ENCODE measurements at places on chromosomes 1 and 21.

DNA sequence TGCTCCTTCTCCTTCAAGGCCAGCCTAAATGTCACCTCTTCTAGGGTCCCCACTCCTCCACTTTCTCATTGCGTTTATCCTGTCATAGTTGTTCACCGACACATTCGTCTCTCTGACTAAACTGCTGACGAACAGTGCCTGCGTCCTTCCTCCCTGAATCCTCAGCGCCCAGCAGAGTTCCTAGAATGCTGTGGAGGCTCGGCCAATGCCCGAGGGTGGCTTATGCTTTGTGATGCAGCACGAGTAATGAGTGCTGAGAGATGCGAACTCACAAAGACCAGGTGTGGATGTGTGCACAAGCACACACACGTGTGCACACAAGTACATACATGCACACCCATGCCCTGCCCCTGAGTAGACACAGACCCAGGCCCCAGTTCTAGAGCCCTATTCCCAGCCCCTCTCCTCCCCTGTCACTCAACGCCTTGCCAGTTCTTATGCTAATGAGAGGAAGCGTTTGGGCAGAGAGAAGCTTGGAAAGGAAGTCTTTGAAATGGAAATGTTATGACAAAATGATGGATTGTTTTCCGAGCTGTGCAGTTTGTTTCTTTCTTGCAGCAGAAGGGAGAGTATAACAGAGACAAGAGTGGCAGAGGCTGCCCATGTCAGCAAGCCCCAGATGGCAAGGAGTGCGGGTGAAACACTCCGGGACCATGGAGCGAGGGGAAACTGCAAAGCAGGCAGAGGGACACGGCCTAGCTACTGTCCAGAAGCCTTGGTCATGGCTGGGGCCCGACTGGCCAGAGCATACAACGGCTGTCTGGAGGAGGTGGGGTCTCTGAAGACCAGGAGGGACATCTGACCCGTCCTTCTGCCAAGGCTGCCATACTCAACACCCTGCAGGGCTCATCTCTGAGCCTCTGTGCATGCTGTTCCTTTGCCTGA, 24.2 kb downstream of the KCNA10 start:
- DNase-seq: no peak

GRCh38 chr1:206708058-206708457, 23.4 kb downstream of the MAPKAPK2 start:
- DNase-seq: no peak

DNA sequence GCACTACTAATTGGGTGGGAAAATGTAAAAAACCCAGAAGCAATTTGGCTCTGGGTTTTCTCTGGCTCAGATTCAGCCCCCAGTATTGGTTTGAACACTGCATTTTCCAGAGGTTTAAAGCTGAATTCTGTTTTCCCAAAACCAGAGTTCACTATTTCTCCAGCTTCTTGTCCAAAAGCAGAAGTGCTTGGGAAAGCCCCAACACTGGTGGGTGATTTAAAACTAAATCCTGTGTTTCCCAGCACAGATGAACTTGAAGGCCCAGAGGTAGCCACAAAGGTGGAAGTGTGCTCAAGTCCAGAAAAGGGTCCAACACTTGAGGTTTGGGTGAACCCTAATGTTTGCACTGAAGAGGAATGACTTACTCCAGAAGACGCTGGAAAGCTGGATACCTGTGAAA, 678 bp downstream of the MCM3AP start:
- no peak for DNase-seq

DNA sequence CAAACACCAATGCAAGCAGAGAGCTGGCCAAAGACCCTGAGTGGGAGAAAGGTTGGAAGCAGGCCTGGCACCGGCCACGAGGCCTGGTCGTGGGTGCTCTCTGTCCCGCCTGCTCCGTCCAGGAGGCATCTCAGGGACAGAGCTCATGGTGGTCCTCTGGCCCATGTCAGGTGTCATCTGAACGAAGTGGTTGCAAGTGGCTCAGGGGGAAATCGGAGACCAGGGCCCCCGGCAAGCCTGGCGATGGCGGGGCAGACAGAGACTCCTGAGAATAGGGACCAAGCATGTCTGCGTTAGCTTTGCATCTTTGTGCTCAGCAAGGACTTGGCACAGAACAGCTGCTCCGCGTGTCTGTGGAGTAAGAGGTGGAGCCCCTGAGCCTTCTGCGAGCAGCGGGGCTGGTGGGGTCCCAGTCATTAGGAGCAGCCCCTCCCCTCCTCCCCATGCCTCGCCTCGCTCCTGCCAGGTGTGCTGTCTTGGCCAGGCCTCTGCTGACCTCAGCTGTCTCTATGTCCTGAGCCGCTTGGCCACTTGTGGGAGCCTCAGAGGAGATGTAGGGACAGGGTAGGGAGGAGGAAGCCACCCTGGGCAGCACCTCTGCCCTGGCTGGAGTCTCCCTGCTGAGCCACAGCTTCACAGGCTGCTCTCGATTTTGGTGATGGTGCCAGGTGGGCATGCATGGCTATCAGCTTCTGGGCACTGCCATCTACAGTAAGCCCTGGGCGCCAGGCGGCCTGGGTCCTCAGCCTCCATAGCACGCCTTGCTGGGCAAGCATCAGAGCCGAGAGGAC, 362.9 kb upstream of the VAMP3 start:
- DNase-seq: no peak

- no peak for DNase-seq
Measured at GRCh38 chr1:5615076-5615475, 377.1 kb downstream of the NPHP4 start.

DNA sequence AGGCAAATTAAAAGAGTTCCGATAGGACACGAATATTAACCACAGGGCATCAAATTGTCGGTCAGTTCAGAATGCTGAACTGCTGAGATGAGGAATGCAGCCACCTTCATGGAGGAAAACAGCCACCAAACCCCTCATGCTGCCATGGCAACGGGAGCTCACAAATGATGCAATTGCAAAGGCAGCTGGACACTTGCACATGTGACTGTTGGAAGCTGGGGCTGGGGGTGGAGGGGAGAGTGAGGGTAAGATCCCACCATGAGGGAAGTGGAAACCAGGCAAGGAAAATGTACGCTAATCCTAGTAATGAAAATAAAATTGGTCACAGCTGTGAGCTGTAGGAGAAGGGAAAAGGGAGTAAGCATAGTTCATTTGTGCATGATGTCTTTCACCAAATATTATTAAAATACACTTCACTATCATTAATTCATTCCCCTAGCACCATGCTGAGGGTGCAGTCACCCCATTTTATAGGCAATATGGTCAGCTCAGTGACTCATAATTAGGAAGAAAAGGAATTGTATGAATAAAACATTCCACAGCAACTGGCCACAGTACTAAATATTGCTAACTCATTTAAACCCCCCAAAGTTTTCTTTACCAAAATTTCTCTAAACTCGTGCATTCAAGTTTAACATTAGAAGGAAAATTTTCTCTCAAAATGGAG, 15.3 kb downstream of the BECN2 start:
- DNase-seq: no peak

- no peak for DNase-seq
Measured at GRCh38 chr1:168362991-168363390, 82.3 kb downstream of the TBX19 start.

GRCh38 chr1:22971611-22972405, 858 bp downstream of the LACTBL1 start:
- no peak for DNase-seq

- DNase-seq: no peak
Measured at GRCh38 chr1:25684216-25684965, 67.8 kb downstream of the MAN1C1 start.

GRCh38 chr1:245225322-245226202, 70.8 kb downstream of the KIF26B start:
- DNase-seq: no peak

- no peak for DNase-seq
Measured at GRCh38 chr21:34268493-34268892, 95.3 kb upstream of the KCNE2 start.

DNA sequence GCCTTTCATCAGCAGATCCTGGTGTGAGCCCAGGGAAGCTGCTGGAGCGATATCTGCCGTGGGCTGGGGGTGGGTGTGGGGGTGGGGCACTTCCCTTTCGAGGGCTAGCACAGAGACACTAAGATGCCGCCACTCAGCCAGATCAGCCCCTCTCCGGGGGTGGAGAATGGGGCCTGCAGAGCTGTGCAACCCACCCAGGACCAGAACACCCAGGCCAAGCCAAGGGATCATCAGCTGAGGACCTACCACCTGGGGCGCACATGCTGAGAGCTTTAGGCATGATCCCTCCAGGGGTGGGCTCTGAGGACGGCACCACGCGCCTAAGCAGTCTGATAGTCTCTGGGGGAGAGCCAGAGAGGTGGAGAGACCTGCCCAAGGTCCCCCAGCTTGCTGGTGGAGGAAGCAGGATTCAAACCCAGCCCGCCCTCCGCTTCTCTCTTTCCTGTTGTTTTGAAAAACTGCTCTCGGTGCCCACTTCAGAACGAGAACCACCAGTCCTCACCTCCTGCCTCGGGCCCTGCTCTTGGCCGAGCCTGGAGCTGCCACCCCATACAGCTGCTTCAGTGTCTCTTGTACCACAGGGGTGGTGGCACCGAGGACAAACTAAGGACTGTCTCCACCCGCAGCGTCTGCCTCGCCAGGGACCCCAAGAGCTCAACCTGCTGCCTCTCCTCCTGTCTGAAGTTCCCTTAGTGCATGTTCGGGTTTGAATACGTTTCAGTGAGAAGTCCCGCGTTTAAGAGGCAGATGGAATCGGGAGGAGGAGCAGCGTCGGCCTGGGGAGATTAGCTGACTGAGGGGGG, 39.7 kb upstream of the RUNX3 start:
- no peak for DNase-seq

DNA sequence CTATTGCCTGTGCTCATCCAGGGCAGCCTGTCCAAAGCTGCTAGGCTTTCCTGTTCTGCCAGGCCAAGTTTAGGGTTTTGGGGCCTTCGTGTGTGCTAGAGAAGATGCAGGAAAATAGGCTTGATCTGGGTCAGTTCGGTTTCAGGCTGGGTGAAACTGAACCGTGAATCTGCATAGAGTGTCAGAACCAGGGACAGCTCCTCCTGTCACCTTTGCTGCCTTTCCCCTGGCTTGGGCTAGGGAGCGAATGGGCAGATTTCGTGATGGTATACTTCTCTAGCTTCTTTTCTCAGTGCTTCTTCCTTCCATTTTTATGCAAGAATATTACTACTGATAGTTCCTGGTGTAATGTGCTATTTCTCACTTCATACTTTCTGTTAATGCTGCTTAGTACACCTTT, 6.0 kb upstream of the AGO1 start:
- DNase-seq: no peak

DNA sequence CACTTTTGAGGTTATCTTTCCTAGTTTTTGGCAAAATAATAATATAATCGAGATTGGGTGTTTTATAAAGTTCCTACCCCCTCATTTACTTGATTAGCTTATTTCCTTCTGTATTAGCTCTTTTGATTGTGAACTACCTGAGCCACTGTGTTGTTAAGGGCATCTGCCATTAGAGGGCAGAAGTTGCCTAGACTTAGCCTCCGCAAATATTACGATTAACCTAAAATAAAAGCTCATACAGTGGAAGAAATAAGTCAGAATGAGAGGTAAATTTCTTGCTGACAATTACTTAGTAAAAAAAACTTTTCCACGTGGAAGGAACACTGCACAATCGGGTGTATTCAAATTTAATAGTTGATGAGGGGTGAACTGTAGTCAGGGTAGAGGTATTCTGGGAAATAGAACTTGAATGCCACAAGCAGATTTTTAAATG, 2.3 kb downstream of the H3-3A start:
- DNase-seq: no peak

GRCh38 chr21:23955135-23955843, 1652.0 kb downstream of the MRPL39 start:
- no peak for DNase-seq

DNA sequence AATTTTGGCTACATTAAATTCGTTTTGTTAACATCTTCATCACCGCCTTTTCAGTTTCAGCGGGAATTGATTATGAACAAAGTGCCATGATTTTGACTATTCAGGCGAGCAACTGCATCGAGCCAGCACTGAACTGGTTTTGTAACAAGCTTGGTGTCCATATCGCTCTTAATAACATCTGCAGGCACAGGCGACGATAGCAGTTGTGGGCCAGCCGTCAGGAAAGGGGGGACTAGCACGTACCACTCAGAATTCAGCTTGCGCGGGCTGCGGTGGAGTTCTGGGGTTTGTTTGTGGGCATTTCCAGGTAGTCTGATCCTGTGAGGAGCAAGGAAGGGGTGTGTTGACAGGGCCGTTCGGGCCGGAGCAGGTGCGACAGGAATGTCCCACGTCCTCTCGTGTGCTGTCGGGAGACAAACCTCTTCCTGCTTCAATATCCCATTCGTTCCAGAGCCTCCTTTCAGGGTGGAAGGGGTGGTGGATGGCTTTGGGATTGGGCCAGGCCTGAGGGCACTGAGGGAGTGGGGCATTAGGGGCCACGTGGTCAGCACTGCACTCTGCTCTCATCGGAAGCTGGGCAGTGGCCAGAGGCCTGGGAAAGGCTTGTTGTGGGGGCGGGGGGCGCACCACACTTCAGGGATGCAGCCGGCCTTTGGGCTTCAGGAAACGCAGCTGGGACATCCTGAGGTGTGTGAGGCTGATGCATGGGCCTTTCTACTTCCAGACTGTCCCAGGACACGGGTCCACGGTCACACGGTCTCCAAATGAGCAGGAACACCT, 39.1 kb downstream of the SKI start:
- DNase-seq: no peak

DNA sequence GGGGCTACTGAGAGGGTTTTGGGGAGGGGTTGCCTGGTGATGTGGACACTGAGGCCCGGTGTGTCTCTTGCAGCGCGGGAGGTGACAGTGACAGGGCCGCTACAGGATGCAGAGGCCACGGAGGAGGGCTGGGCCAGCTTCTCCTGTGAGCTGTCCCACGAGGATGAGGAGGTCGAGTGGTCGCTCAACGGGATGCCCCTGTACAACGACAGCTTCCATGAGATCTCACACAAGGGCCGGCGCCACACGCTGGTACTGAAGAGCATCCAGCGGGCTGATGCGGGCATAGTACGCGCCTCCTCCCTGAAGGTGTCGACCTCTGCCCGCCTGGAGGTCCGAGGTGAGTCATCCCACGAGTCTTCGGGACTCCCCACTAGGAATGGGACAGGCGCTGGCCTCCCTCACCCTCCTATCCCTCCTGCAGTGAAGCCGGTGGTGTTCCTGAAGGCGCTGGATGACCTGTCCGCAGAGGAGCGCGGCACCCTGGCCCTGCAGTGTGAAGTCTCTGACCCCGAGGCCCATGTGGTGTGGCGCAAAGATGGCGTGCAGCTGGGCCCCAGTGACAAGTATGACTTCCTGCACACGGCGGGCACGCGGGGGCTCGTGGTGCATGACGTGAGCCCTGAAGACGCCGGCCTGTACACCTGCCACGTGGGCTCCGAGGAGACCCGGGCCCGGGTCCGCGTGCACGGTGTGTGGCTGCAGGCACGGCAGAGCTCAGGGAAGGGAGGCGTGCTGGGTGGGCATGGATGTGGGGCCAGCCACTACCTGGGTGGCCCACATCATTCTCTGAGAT, 72.5 kb downstream of the OBSCN start:
- DNase-seq: no peak

GRCh38 chr1:43653339-43653738, 3.4 kb downstream of the KDM4A start:
- no peak for DNase-seq

- DNase-seq: no peak
Measured at GRCh38 chr1:17881761-17882160, 126.6 kb downstream of the ACTL8 start.

GRCh38 chr1:234584420-234584805, 25.6 kb downstream of the IRF2BP2 start:
- no peak for DNase-seq
